Neural crest cell (in vitro differentiated cells): ENCODE measurements at places on chromosomes 13 and 19. TPM values are rescaled to one million over a fixed set of nuclear protein-coding genes. Genes with fewer than 3 reads are reported as not detected.

- H3K27me3 ChIP-seq: peaks cover 44% of the 10 kb centered on the region
- no peak overlapping the region for H3K27ac ChIP-seq
- no peak for DNase-seq
- H3K4me3 ChIP-seq: no peak overlapping the region
- H3K36me3 ChIP-seq: no peaks in the 10 kb centered on the region
Observed at GRCh38 chr19:3012621-3013262, 16.3 kb downstream of the TLE2 start.

DNA sequence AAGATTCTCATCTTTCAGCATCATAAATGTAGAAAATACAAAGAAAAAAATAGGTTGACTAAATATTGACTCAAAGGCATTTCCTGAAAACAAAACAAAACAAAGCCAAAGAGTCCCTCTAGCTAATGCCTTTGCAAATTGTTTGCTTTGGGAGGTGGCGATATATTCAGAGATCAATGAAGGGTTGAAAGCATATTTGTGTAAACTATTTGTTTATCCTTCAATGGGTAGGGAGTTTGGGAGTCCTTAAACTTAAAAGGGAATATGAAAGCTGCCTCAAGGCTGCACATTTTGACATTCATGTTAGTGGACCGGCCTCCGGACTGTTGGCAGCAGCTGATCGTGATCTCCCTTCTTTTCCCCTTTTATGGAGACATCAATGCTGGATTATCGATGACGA is 257.5 kb downstream of the ITGBL1 start:
- H3K27me3 ChIP-seq: peaks cover 3% of the 10 kb centered on the region
- H3K27ac ChIP-seq: no peak overlapping the region
- H3K36me3 ChIP-seq: no peaks in the 10 kb centered on the region
- H3K4me1 ChIP-seq: no peaks in the 10 kb centered on the region
- no peak overlapping the region for H3K4me3 ChIP-seq

DNA sequence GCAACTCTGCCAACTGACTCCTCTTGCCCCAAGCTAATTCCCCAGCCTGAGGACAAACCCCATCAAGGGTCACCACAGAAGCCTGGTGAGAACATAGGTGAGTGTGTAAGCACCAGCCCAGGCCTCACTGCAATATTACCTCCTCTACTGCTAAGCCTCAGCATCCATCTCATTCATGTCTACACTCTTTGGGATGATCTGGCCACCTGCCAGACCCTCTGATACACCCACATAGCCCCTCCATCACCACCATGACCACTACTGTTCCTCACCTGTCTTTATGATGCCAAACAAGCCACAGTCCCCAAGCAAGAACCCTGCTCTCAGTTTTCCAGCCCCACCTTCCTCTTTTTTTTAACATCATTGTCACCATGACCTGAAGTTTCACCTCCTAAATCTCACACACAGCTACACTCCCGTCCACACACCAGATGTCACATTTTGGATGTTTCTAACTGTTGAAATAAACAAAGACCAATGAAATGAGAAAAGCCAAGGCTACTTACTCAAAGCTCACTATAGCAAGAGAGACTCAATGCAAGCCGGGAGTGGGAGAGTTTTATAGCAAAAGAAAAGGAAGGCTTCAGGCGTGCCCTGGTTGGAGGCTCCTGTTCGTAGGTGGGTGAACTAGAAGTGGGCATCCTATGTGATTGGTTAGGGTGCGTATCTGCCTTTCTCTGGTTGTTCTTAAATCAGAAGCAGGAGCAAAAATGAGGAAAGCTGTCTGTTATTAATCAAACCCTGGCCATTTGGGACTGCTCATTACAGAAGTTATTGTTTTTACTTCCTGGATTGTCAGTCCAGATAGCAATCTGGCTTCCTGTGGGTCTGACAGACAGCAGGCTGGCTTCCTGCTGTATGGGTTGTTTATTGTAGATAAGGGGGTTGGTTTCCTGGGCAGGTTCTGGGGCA is 2.0 kb downstream of the ZNF792 start:
- H3K4me1 ChIP-seq: peaks cover 32% of the 10 kb centered on the region
- no peak for DNase-seq
- H3K4me3 ChIP-seq: peak overlapping the region; percentile 90
- H3K27ac ChIP-seq: no peak overlapping the region
- no peaks in the 10 kb centered on the region for H3K27me3 ChIP-seq

DNA sequence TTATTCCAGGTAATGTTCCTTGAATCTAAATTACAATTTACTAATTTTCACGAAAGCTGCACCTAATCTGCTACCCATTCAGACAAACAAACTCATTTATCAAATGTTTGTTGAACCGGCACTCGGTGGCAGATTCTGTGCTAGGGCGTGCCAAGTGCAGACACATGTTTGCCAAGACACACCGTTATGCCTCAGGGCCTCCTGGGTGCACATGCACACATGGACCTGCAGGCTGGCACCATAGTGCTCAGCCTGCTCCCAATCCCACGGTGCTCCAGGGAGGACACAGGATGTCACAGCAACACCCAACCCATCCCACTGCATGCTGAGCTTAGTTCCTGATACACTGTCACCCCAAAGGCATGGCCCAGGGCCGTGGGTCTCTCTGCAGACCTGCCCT is 7.7 kb downstream of the SCGB2B2 start:
- H3K4me3 ChIP-seq: no peak overlapping the region
- no peak for DNase-seq
- H3K27me3 ChIP-seq: peaks cover 3% of the 10 kb centered on the region
- H3K4me1 ChIP-seq: no peaks in the 10 kb centered on the region

DNA sequence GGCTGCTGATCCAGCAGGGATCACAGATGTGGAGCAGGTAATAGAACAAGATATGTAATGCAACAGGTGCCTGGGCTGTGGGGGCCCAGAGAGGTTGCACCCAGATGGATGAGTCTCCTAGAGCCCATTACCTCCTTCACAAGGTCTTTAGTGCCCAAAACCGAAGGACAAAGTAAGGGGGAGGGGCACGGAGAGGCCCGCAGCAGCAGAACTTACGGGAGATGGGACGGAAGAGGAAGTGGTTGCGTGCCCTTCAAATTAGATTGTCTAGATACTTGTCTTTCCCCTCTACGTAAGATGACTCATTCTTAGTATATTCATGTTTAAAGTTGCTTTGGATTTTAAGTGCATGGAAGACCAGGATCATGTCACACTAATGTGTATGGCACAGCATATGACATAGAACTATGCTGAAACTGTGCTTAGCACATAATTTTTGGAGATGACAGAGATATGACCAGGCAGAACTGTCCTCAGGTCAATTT is 5.7 kb upstream of the MRPS31 start:
- peak overlapping the region; percentile 62 for H3K4me3 ChIP-seq
- DNase-seq: no peak
- H3K36me3 ChIP-seq: no peaks in the 10 kb centered on the region
- peaks cover 8% of the 10 kb centered on the region for H3K4me1 ChIP-seq
- no peaks in the 10 kb centered on the region for H3K27me3 ChIP-seq

DNA sequence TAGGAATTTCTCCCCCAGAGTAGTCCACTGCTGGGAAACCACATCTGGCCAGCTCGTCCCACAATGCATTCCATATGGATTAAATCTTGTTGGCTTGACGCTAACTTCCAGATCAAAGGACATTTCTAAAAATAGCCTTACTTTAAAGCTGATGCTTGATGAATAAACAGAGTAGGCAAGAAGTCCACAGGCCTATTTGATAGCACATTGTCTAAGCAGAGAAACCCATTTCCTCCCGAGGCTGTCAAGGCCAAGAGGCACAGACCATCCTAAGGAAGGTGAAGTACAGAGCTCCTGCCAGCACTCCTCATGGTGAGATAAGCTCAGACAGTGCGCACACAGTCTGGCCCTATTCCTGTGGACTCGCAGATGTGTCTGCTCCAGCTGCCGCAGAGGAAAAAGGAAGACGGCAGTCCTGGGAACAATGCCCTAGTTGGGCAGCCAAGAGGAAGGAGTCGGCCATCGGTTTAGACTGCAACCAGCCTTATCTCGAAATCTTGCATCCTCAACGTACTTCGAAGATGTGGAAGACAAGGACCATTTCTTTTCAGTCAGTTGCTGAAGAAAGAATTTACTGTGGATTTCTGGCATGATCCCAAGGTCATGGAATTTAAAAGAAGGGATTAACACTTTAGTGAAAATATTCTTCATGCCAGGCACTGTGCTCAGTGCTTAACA is 156.8 kb downstream of the RGCC start:
- DNase-seq: no peak
- H3K36me3 ChIP-seq: peaks cover 22% of the 10 kb centered on the region
- H3K4me1 ChIP-seq: peaks cover 8% of the 10 kb centered on the region
- H3K4me3 ChIP-seq: no peak overlapping the region

DNA sequence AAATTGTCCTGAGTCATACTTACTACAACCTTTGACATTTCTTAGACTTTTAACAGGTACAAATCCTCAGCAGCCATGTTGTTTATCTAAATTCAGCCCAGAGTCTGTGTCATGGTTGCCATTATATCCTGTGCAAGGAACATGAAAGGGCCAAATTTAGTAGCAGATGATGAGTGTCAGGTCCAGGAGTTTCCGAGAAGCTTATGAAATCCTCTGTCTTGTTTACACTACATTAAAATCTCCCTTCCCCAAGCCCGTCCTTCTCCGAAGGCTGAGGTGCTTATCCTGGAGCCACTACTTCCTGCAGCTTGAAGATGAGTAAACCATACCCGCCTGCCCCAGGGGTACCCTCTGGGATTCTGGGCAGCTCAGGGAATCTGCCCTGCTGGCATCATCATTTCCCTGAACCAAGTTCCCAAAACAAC is 102.6 kb upstream of the SERP2 start:
- H3K36me3 ChIP-seq: peaks cover 5% of the 10 kb centered on the region
- no peak for DNase-seq
- H3K27ac ChIP-seq: no peak overlapping the region
- no peaks in the 10 kb centered on the region for H3K27me3 ChIP-seq

DNA sequence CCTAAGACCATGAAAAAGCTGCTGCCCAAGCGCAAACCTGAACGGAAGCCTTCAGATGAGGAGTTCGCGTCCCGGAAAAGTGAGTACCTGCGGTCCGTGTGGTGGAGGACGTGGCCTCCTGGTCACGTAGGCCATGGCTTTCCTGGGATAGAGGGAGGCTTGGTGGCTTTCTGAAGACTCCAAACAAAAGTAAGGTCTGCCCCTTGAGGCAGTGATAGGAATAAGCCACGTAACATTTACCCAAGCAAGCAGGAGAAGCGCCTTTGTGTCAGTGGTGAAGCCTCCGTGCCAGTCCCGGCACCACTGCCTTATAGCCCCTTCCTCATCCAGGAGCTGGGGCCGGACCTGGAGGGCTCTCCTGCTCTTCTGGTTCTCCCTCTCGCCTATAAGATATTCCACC is 34.3 kb upstream of the TEX29 start:
- no peaks in the 10 kb centered on the region for H3K4me1 ChIP-seq
- no peak overlapping the region for H3K27ac ChIP-seq
- no peak overlapping the region for H3K4me3 ChIP-seq
- peaks cover 17% of the 10 kb centered on the region for H3K36me3 ChIP-seq
- no peaks in the 10 kb centered on the region for H3K27me3 ChIP-seq

- no peaks in the 10 kb centered on the region for H3K27me3 ChIP-seq
- H3K27ac ChIP-seq: no peak overlapping the region
Observed at GRCh38 chr13:54357284-54357933, 1328.8 kb downstream of the OLFM4 start.

DNA sequence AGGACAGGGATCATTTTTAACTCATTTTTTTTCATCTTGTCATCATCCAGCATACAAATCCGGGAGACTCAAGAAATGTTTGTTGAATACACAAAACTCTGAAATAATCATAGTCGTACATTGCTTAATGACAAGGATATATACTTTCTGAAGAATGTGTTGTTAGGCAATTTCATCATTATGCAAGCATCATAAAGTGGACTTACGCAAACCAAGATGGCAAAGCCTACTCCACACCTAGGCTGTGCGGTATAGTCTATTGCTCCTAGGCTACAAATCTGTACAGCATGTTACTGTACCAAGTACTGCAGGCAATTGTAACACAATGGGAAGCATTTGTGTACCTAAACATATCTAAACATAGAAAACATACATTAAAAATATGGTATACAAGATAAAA is 264.1 kb downstream of the TSHZ3 start:
- H3K4me3 ChIP-seq: no peak overlapping the region
- H3K27me3 ChIP-seq: no peaks in the 10 kb centered on the region
- no peaks in the 10 kb centered on the region for H3K36me3 ChIP-seq
- no peak overlapping the region for H3K27ac ChIP-seq
- no peaks in the 10 kb centered on the region for H3K4me1 ChIP-seq
- DNase-seq: no peak

DNA sequence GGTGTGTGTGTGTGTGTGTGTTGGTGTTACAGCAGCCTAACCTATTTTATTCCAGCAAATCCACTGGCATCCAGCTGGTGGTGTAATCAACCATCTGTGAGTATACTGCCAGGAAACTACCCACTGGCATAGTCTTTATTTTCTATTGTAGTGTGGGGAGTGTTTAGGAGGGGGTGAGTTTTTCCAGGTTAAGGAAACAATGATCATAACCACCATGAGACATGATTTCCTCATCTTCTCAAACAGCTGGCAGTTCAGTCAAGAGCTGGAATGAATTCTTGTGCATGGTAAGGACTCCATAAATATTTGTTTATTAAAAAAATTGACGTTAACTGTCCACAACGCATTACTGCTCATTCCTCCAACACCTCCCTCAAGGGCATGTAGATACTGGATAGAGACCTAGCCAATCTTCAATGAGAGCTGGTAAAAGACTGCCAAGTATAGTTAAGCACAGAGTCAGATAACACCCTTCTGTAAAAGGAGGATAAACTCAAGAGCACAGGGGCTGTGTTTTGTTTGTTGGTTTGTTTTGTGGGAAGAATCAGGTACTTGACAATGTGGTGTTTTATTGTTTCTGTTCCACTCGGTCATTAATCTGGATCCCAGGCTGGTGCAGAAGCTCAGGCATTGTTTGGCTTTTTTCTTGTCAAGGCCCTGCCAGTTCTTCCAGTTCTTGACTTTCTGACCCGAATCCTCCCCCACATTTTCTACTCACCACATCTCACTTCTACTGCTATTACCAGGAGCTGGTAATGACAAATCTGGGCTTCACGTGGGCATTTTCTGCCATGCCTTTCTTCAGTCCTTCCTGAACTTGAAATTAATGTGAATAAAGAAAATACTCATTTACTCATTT is 31.6 kb upstream of the SLC46A3 start:
- H3K27me3 ChIP-seq: no peaks in the 10 kb centered on the region
- H3K36me3 ChIP-seq: peaks cover 3% of the 10 kb centered on the region
- no peak overlapping the region for H3K27ac ChIP-seq
- H3K4me3 ChIP-seq: no peak overlapping the region
- DNase-seq: no peak

PTH2 gene
- total RNA-seq: not detected in 2 replicates

CCL25 gene
- total RNA-seq: not detected in 2 replicates

CERS1 gene
- 27.7 and 29.8 TPM in 2 replicates for total RNA-seq

IGFL3 gene
- not detected in 2 replicates for total RNA-seq

CGB5 gene
- total RNA-seq: not detected in 2 replicates

DPF1 gene
- total RNA-seq: 31.7 and 35.5 TPM in 2 replicates
